NCI-H2029 (cell line): ENCODE measurements at places on chromosomes 11 and 22.

DNA sequence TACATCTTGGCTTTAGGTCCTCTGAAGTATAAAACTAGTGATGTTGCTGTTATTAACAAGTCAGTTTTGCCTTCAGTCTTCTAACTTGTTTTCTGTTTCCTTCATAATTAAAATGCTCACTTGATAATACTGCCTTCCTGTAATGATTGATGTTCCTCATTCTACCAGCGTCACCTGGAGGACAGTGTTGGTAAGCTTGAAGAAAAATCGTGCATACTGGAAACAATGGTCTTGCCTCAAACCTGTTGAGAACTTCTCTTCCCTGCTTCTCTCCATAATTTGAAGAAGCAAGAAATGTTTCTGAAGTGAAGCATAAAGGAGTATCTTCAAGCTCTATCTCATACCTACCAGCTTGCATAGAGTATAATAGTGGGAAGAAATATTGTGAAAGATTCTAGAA lies 3.0 kb downstream of the YWHAH start:
- DNase-seq, result no peak

DNA sequence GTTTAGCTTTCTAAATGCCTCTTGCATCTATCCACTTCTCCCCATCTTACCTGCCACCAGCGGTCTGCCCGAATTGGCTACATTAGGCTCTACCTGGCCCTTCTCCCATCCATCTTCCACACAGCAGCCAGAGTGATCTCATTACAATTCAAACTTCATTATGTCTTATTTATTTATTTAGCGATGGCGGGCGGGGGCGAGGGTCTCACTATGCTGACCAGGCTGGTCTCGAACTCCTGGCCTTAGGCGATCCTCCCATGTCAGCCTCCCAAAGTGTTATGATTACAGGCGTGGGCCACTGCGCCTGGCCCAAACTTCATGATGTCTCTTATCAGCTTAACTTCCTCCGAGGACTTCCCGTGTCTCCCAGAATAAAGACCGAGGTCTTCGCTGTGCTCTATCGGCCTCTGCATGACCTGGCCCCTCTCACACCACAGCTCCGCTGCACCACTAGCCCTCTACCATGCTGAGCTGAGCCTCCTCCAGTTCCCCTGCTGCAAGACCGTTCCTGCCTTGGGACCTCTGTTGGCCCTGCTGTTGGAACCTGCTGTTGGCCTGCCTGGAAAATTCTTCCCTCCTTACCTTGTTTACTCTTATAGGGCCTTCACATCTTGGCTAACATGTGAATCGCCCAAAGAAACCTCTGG lies 870 bp upstream of the CTTN start:
- peak; percentile 42 for DNase-seq

GRCh38 chr11:2752923-2753322 lies 53.1 kb upstream of the KCNQ1OT1 start:
- DNase-seq, result no peak

- no peak for DNase-seq
Observed at GRCh38 chr22:49936973-49937757, 18.7 kb downstream of the CRELD2 start.

DNA sequence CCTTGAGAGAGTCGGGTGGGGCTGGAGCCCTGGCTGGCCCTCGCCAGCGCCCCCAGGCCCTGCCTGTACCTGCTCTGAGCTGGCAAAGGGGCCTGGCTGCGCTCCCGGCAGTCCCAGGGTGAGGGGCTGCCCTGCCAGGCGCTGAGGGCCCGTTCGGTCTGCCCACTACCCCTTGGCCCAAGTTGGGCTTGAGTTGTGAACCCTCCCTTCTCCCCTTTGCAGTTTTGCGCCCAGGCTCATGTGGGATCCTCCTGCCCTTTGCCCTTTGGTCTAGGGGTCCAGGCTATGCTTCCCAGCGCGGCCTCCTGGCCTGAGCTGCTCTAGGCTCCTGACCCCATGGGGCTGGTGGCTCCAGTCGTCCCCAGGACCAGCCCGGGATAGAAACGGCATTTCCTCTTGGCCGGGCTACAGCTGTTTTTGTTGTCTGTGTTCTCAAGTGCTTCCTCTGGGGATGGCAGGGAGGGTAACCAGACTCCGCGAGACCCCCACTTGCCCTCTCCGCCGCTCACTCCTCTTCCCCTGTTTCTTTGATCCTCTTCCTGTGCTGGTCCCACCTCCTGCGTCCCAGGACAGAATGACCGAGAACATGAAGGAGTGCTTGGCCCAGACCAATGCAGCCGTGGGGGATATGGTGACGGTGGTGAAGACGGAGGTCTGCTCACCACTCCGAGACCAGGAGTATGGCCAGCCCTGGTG lies 34.9 kb downstream of the PRDM11 start:
- no peak for DNase-seq
